Tongue (tissue), 3 donors: ENCODE measurements at places on chromosomes 7 and 10. TPM values are rescaled to one million over a fixed set of nuclear protein-coding genes. Genes with fewer than 3 reads are reported as not detected.

Gene TMEM196
- not detected for total RNA-seq

- DNase-seq, result peak; percentile 78
Observed at GRCh38 chr10:29245476-29245875, 43.4 kb upstream of the LYZL1 start.

DNA sequence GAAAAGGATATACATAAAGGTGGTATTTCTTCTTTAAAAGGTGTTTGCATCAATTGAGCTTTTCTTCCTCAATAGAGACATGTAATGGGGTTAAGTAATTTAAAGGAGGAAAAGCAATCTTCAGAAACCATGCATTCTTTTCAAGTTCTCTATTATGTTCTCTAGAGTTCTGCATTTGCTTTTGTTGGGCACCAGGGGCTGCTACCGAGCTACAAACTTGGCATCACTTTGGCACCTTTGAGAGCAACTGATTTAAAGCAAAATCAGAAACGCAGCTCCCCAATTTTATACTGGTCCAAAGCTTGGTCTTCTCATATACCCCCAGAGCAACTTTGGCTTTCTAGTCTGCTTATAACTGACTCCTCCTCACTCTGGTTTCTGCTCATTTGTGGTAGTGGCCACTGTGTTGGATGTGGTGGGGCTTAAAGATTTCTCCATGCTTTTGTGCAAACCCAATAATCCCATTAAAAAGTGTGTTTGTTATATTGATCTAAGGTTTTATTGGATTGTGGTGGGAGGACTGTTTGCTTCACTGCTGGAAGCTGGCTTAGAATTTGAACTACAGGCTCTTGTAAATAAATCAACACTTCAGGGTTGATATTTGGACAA lies 712.1 kb downstream of the PHTF2 start:
- DNase-seq, result peak; percentile 56

DNA sequence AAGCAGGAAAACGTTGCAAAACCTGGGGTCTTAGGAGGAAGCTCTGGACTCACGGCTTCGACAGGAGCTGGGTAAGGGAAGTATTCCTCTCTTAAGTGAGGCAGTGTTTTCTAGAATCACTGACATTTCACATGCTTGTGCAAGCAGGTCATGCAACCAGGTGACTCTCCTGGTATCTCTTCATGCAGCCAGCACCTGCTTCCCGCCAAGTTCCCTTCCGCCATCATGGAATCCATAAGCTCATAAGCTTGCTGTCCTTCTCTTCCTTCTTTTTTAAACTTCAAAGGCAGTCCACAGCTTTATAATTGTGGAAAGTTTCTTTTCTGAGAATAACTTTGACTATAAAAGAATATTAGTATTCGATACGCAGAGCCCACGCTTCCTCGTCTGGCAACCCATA lies 256.1 kb downstream of the TCERG1L start:
- no peak for DNase-seq

- no peak for DNase-seq
Observed at GRCh38 chr7:118511146-118511545, 286.6 kb downstream of the ANKRD7 start.

GRCh38 chr10:16965344-16965616 lies 148.1 kb upstream of the RSU1 start:
- DNase-seq, result peak; percentile 59

- no peak for DNase-seq
Observed at GRCh38 chr10:665579-666091, 23.8 kb downstream of the DIP2C start.
